ENCODE measurements at places on chromosomes 5 and 9.

DNA sequence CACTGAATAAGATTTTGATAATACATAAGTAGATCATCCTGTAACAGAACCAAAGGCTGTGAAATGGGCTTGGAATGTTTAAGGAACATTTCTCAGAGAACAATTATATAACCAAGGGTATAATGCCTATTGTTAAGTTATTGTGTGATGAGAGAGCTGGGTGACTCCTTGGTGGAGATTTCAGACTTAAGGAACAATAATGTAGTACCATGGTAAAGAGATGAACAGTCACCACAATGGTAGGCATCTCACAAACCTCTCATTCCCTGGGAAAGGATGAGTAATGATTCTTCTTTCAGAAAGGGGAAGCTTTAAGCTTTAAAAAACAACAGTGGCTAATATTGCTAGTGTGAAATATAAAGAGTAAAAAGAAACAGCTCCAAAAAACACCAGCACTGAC, 147.4 kb downstream of the TRIM36 start:
- DNase-seq: no peak

GRCh38 chr5:32325062-32325461, 12.3 kb upstream of the MTMR12 start:
- DNase-seq: no peak

DNA sequence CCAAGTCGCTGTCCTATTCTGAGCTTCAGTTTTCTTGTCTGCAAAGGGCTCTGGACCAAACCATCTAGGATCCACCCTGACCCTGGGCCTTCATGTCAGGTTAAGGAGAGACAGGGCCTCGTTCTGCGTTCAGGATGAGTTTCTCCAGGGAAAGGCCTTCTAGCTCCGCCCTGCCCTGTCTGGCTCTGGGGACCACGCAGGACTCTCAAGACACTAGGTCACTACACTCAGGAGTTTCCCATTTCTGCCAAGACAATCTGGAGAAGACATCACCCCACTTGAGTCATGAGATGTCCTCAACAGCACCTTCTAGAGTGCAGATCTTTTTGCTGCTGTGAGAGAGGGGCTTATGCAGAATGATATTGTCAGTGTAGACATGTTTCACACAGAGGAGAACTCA, 53.2 kb upstream of the KCNMB1 start:
- DNase-seq: no peak

- no peak for DNase-seq
Measured at GRCh38 chr9:131603199-131603598, 57.9 kb downstream of the PRRT1B start.

GRCh38 chr9:34403554-34404380, 27.1 kb upstream of the MYORG start:
- peak; percentile 73 for DNase-seq

DNA sequence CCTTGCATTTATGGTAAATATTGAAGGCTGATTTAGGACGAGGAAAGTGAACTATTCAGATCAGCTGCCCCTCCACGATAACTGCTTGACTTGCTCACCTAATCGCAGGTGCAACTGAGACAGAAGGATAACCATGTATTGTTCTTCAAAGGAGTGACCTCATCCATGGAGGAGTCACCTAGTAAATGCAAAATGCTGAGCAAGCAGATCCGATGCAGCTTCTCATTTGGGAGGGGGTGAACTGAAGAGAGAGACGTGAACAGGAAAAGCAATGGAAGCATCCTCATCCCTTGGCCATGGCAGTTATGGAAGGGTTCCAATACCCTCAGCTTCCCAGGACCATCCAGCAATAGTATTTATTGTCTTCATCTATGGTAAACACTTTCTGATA, 47.5 kb downstream of the RASGRF2 start:
- no peak for DNase-seq

DNA sequence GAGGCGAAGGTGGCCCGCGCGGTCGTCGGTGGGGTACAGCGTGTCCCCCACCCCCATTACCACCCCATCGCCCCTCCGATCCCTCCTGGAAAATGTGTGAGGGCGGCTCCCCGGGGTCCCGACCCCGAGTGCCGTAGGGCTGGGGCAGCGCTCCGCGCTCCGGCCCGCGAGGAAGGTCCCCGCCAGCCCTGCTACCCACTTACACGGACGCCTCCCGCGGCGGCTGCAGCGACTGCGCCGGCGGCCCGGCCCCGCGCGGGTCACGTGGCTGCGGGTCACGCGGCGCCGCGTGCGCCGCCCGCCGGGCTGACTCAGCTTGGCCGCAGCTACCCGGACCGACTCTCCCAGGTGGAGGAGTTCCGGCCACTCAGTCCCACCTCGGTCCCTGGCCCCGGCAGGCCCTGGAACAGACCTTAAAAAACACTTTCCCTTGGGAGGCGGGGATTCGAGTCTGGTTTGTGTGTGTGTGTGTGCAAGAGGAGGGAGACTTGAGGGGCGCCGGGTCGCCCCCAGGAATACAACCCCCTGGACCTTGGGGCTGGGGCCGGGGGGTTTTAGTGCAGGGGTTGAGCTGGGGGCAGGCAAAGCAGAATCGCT, at the start of gene GNPDA1:
TSS of gene GNPDA1 (minus strand) at position 236 of the 597 bp plus-strand sequence. CDS start 992 bp downstream, outside the sequence.
- DNase-seq: peak; percentile 86

DNA sequence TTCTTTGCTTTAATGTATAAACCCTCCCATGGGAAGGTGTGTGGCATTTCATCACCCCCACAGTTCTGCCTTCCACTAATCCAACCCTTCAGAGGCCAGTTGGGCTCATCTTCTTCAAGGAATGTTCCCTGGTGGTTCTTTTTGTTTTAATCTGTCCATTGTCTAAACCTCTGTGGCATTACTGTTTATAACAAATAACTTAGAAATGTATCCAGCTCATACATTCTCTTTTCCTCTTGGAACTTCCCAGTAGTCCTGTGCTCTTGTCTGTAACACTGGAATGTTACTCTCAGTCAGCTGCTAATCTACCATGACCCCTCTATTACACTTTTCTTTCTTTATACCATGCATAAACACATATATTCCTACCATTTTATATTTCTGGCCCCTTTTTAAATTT, 213.5 kb upstream of the TARS1 start:
- DNase-seq: no peak

DNA sequence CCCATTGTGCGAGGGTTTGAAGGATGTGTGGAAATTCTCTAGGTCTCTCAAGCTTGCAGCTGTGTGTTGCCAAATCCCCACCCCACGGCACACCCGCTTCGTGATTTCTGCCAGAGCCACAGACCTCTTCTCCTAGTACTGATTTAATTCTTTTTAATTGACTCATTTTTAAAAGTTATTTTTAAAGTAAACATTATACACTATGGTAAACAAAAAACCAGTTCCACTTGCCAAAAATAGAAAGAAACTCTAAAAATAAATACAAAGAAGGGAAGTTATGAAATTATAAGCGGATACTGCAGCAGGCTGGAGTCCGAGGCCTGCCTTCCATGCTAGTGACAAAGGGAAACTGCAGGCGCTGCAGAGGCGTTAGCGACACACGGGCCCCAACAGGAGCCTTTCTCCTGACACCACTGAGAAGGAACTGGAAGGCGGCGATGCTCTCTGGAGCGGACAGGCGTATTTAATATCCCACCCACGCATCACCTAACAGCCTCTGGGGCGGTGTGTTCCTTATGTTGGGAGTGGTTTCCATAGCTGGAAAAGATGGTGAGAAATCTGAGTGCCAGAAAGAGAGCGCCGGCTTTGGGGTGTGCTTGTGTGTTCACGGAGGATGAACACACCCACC, 122.5 kb downstream of the COL23A1 start:
- peak; percentile 15 for DNase-seq

GRCh38 chr5:173940269-173940668, 48.7 kb upstream of the C5orf47 start:
- no peak for DNase-seq

- DNase-seq: peak; percentile 64
Measured at GRCh38 chr9:81686614-81687520, 2.5 kb downstream of the TLE1 start.

DNA sequence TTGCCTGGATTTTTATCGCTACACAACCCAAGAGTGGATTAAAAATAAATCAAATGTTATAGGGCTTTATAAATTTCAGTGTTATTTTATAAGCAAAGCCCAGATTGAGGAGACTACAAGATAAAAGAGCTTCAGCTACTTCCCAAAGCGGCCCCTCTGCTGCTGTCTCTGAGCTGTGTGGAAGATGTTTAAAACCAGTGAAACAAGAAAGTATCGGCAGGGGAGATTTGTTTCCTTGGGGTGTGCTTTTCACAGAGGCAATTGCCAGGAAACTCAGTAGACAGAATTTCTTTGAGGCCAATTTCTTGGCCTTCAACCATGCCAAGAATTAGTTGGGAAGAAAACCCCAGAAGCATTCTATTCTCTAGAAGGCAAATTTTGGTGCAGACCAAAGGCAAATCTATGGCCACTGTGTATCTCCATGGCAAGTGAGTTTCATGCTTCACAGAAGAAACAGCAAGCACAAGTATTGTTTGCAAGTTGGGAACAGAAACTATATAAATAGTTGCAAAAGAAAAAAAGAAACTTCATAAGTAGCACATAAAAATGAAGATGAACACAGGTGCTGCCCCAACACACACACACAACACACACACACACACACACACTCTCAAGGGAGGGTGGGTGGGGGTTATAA, 197.2 kb downstream of the PARP8 start:
- DNase-seq: no peak

- DNase-seq: no peak
Measured at GRCh38 chr5:98929710-98930298, 997 bp upstream of the CHD1 start.

- DNase-seq: no peak
Measured at GRCh38 chr5:143968071-143968878, 156.3 kb downstream of the HMHB1 start.

GRCh38 chr5:127094161-127094814, 21.0 kb upstream of the C5orf63 start:
- DNase-seq: no peak

- no peak for DNase-seq
Measured at GRCh38 chr5:176754376-176754973, 55.9 kb upstream of the UNC5A start.

GRCh38 chr9:109269081-109269480, 51.8 kb downstream of the EPB41L4B start:
- DNase-seq: no peak

- DNase-seq: no peak
Measured at GRCh38 chr9:18397076-18397475, 76.9 kb upstream of the ADAMTSL1 start.

GRCh38 chr5:75243510-75243909, 6.8 kb upstream of the ANKRD31 start:
- no peak for DNase-seq

GRCh38 chr9:97666907-97667686, 30.0 kb downstream of the XPA start:
- DNase-seq: no peak

- no peak for DNase-seq
Measured at GRCh38 chr9:33182519-33182918, 15.4 kb upstream of the B4GALT1 start.

DNA sequence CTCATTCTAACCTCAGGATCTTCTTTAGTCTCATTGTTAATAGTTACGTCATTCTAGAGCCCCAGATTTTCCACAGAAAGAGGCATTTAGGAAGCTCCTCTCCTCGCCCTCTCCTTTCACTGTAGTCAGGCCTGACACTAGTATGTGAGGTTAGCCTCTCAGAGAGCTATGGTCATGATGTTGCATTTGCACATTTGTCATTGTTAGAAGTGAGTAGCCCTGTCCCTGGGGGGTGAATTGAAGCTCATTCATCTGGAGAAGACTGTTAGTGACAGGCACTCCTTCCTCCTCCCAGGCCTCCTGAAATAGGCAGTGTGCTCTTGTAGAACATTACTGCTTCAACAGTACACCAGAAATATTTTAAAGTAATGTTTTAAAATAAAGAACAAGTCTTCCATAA, 26.6 kb upstream of the LRRTM2 start:
- DNase-seq: no peak

- DNase-seq: no peak
Measured at GRCh38 chr5:88058625-88059024, 210.0 kb downstream of the TMEM161B start.

DNA sequence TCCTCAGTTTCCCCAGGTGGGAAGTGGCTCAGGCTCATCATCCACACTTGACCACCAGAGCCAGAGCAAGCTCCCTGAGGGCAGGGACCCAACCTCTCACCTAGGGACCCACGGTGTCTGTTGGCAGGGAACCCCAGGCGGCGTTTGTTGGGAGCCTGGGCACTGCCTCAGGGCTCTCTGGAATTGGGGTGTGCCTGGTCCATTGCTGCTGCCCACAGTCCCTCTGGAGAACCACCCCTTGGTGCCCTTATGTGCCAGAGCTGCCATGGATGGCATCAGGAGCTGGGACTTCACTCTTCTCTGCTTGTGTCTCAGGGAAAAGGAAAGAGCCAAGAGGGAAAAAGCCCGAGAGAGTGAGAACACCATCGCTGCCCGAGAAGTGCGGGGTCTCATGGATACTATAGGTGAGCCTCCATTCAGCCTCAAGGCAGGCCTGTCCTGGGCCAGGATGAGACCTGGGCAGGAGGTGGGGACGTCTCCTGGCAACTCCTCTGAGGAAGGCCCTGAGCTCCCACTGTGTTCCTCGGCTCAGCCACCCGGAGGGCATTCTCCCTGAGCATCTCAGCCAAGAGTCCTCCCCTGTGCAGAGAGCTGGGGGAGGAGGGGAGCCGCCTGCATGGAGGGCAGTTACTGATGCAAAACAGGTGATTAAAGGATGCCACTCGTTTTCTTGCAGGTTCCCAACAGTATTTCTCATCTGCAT, 4.5 kb downstream of the CCDC180 start:
- DNase-seq: no peak

DNA sequence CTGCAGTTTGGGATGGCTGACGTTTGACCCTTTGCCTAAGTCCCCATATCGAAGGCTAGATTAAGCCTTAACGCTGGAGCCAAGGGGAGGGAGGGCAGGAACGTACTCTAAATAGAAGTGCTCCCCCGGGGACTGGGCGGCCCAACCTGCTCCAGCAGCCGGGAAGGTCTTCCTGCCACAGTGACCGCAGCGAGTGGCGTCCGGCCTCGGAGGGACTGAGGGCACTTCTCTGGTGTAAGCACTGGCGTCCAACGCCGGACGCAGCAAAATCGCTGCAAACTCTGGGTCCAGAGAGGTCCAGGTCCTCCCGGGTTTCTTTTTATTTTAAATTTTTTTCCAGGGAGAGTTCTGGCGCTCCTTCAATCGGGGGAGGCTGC, 505 bp upstream of the ACER2 start:
- peak; percentile 57 for DNase-seq

DNA sequence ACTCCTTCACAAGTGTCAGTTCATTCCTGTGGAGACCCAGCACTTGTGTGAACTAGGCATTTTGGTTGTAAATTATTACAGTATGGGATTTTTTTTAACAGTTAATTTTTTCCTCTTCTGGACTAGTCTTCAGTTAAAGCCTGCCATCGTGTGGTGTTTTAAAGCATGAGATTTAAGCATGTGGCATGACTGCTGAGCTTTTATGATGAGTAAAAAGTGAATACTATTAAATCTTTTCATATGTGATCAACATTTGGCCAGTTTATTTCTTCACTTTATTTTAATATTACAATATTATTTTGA, 25.0 kb downstream of the LMNB1 start:
- DNase-seq: no peak

Data from activated CD8-positive, alpha-beta memory T cell treated with anti-CD3 and anti-CD28 coated beads, Interleukin-2, amount 50 U/mL, for 48 hours (primary cell).